ENCODE measurements at places on chromosomes 5 and 9.

GRCh38 chr5:166758151-166758550, 1533.3 kb upstream of the WWC1 start:
- no peak for DNase-seq

DNA sequence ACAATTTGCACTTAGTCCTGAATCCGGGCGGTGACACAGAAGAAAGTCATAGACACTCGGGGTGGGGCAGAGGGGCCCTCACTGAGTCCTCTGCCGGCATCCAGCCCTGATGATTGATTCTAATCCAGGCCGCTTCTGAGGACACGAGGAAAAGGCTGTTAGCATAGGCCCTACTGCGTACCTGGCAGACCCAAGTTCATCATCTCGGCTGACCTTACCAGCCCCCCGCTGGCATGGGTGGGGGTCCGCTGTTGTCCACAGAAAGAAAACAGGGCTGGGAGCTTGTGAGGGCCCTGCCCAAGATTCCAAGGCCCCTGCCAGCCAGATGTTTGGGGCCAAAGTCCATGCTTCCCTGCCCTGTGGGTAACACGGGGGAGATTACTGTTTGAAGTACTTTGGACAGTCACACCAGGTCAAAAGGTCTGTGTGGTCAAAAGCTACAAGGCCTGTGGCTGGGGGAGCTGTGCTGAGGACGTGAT, 24.5 kb downstream of the ERGIC1 start:
- DNase-seq: no peak

DNA sequence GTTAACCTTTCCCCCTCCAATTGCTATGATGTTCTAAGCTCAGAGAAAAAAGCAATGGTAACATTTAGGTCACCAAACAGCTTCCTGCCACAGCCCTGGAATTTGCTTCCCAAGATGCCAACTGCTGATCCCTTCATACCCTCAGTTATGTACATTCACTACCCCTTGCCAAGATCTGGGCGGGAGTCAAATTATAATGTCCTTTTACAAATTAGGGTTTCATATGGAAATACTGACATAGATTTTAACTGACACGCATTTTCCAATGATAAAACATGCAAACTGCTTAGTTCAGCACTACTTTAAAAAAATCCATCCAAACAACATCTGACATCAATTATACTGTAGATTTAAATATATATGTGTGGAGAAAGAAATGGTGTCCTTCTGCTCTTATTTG, 5.0 kb downstream of the LOX start:
- no peak for DNase-seq

DNA sequence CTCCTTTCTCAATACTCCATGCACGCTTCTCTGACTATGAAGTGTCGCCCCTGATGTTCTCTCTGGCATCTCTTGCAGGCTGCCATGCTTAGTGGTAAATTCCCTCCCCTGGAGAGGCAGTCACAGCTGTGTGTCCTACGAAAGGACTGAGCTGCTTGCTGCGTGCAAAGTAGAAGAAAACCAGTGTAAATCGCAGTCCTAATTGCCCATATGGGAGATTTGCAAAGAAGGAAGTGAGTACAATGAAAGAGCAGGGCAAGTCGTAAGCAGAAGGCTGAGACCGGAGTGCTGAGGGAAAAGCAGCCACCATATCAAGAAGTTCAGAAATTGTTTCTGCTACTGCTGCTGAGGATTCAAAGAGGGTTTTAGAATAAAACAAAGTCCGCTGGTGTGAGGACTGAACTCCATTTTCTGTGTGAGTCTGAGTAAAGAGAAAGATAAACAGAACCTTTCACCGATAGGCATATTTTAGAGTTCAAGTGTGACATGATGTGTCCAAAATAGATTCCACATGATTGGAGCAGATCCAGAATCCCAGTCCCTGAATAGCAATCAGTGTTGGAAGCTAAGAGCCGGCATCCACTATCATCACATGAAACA, 507.8 kb upstream of the MPDZ start:
- no peak for DNase-seq

- no peak for DNase-seq
These were observed 14.2 kb upstream of the ZNF608 start for GRCh38 chr5:124760608-124761007.

DNA sequence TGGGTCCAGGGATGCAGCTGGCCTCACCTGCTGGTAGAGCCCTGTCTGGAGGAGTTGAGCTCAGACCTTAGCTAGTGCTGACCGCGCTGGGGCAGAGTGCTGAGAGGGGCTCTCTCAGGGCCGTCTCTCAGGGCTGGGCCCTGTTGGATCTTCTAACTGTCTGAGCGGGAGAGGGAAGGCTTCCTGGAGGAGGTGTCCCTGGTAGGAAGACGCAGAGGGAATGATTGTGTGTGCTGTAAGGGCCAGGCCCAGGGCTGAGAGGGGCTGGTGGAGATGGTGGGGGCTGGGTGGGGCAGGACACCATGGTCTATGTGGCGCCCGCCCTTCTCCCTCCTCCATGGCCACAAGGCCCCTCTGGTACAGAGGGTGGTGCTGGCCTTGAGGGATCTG, 55.0 kb downstream of the RXRA start:
- no peak for DNase-seq

DNA sequence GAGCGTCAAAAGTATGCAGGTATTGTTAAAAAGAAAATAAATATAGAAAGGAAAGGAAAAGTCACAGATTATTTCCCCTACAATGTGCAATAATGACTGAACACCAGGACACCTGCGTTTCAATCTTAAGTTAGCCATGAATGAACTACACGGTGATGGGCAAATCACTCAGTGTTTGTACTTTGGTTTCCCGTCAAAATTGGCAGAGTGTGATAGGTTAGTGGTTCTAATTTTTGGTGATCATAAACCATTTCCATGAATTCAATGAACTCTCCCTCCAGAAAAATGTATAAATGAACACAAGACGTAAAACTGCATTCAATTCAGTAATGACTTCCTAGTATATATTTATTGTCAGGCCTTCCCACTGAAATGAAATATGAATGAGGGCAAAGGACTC, 59.0 kb upstream of the ITGA1 start:
- DNase-seq: no peak

DNA sequence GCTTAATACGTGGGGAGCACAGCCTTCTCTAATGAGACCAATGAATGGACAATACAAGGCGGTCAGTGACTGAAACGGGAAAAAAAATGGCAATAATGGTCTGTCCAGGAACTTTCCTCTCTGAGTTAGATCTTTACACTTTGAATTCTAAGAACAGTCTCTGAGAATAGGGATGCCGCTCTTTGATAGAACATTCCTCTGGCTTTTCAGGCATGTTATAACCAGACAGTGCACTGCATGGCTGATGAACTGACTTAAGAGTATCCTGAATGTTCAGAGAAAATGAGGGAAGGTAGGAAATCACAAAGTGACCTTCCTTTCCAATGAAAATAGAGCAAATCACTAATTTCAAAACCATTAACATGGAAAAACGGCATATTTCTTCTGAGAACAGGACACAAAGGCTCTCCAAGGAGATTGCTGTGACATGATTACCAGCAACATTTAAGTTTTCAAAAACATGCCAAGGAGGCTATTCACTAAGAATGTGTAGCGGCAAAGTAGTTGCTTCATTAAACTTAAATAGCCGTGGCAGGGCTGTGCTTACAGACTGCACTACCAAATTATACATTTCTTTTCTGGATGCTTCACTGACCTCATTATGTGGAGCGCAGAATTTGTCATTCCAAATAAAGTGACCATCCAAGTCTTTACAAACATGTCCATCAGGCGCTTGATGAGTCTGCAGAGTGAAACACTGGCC, 105.9 kb downstream of the MARCHF3 start:
- DNase-seq: no peak

- DNase-seq: no peak
These were observed 106.8 kb upstream of the RASGRF2 start for GRCh38 chr5:80853413-80853812.

DNA sequence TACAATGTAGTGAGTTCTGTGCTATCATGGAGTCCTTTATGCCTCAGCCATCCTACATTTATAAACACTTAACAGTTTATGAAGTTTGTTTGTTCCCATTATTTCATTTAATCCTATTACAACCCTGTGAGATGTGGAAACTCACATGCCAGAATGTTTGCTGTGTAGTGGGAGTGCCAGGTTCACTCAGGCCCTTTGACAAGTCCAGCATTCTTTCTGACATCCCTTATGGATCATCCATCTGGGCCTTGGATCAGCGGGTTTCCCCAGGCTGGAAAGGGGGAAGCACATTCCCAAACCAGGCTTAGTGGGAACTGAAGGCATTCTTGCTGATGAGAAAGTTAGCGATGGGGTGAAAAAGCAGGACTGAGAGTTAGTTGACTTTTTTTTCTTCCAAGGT, 128.1 kb upstream of the OTULINL start:
- no peak for DNase-seq

DNA sequence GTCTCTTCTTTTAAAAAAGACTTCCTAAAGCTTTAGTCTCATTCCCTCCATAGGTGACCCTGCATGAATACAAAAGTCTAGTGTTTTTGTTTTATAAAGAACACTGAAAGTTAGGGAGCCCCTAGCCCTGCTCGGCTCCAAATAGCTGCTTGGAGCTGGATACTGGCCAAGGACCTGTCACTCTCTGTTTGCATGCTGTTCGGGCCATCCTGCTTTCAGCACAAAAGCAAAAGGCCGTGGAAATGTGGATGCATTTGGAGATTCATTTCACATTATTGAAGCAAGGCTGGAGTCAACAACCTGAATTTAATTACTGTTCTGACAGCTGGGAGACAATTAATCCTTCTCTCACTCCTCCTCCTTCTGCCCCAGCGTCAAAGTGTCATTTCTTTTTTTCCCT, 151.7 kb upstream of the NMUR2 start:
- no peak for DNase-seq

DNA sequence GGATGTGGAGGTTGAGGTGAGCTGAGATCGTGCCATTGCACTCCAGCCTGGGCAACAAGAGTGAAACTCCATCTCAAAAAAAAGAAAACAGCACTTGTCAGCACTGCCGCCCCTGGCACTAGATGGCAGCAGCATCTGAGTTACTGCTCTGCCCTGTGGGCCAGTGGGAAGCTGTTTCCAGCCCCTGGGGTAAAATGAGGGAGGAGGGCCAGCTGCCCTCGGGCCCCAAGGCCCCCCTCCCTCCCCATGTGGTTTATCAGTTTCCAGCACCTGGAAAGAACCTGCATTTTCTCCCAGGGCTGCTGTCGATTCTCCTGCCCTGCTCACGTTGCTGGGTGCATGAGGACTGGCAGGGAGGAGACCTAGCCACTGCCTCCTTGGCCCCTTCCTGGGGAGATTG, 13.2 kb upstream of the CEL start:
- DNase-seq: no peak

GRCh38 chr5:150146862-150147601, 8.6 kb downstream of the PDGFRB start:
- no peak for DNase-seq

DNA sequence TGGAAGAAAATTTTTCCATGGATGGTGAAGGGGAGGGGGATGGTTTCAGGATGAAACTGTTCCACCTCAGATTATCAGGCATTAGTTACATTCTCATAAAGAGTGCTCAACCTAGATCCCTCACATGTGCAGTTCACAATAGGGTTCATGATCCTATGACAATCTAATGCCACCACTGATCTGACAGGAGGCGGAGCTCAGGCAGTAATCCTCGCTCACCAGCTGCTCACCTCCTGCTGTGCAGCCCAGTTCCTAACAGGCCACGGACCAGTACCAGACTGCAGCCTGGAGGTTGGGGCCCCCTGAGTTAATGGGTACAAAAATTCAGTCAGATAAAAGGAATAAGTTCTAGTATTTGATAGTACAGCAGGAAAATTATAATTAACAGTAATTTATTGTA, 337.2 kb downstream of the NPR3 start:
- DNase-seq: no peak

DNA sequence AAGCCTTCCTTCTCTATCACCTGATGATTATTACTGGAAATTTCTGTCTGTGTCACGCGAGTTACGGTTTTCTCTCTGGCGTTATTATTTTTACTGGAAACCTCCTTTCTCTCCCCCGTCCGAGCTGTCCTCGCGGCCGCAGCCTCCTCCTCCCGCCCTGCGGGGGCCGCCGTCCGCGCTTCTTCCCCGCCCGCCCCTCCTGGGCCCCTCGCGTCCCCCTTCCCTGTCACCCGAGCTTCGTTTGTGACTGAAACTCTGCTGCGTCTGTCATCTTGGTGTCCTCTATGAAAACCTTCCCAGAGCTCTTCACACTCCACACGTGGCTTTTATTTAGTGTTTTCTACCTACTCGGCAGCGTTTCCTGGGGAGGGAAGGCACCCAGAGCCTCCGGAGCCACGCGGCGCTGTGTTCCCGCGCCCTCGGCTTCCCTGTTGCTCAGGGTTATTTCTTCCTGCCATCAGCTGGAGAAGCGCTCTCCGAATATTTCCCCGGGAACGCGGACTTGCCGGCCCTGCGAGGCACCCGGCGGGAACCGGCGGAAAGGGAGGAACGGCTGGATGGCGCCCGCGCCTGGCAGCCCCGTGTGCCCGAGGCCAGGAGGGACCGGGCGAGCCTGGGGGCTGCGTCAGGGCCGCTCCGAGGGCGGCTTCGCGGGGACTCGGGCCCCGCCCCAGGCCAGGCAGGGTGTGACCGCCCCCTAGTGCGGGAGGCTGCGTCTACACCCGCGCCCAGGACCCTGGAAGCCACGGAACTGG, 33.9 kb downstream of the TRIP13 start:
- DNase-seq: no peak

- DNase-seq: no peak
These were observed 15.5 kb upstream of the HSD17B3 start for GRCh38 chr9:96317335-96317980.

- DNase-seq: no peak
These were observed 12.6 kb downstream of the UNC5A start for GRCh38 chr5:176822793-176823481.

DNA sequence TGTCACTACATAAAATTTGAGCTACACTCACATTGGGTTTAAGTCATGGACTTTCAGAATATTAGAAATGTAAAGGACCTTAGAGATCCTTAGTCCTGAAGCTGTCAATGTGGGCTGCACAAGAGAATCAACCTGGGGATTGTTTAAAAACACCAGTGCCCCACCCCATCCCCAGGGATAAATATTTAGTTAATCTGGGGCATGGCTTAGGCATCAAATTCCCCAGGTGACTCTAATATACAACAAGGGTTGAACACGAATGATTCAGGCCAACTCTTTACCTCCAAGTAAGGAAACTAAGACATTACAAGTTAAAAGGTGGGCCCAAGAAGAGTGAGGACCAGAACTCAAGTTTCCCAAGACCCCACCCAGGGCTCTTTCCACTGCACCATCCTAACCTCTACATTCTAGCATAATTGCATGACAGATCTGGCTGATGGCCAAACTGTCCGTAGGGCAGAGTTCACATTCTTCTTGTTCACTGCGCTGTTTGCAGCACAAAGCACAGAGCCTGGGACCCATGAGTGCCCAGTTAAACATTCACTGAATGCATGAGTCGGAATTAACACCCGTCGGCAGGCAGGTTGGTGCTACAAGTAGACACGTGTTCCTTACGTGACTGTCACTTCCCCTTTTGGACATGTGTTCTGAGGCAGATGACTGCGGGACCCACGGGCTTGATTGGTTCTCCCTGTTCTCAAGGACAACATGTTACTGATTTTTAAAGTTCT, 25.2 kb downstream of the CYFIP2 start:
- DNase-seq: no peak

GRCh38 chr5:79508794-79509193, 5.1 kb downstream of the HOMER1 start:
- DNase-seq: no peak
